ENCODE measurements at places on chromosomes 4 and X.

GRCh38 chr4:164251257-164251656 lies 502.7 kb upstream of the SMIM31 start:
- no peak for DNase-seq

- no peak for DNase-seq
These were observed 90.4 kb upstream of the VCX3B start for GRCh38 chrX:8374041-8374825.

DNA sequence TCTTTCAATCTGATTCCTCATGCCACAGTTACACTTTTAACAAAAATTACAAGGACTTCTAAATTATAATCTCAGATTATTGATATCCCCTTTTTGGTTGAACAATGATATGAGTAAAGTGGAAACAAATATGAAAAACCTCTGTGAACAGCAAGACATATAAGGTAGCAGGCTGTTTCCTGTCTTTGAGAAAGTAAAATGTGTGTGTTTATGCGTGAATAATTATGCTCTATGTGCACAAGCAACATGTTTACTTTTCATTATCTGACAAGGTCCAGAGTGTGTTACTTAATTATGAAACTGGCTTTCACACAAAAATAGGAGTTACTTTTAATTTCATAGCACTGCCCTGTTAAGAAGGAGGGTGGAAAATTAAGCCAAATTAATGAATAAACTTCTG lies 43.1 kb downstream of the DDIT4L start:
- DNase-seq = no peak

DNA sequence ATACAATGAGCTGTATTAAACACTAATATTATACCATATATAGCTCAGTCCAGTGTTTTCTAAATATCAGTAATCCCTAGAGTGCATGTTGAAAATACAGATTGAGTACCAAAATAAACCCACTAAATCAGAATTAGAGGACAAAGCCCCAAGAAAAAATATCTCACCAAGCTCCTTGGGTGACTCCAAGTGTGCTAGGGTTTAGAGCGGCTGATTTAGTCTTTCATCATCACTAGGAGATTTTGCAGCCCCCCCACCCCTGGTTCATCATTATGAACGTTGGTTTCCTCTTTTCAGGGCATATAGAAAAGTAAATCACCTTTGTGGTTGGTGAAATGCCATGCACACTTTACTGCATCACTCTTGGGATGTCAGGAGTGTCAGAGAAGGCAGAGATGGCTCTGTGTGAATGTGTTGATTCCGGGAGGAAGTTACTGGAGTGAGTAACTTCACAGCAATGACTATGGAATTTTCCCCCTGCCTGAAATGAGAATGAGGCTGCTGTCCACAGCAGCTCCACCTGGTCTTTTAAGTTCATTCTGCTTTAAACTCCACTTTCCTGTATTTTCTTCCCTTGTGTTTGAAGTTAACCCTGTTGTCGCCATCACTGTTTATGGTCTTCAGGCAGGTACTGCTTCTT lies 25.2 kb upstream of the ANAPC4 start:
- no peak for DNase-seq

DNA sequence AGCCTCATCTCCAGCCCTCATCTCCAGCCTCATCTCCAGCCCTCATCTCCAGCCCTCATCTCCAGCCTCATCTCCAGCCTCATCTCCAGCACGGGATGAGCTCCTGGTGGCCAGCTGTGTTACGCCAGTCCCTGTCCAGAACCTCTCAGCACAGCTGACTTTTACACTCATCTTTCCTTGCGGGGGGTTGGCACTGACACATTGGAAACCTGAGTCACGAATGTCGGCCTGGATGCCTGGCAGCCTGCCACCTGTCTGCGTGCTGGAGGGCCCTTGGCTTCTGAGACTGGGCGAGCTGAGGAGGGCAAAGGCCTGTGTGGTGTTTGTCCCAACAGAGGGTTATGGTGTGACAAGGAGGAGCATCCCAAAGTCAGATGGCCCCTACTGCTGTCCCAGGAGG lies 66.1 kb upstream of the HGFAC start:
- DNase-seq = no peak

DNA sequence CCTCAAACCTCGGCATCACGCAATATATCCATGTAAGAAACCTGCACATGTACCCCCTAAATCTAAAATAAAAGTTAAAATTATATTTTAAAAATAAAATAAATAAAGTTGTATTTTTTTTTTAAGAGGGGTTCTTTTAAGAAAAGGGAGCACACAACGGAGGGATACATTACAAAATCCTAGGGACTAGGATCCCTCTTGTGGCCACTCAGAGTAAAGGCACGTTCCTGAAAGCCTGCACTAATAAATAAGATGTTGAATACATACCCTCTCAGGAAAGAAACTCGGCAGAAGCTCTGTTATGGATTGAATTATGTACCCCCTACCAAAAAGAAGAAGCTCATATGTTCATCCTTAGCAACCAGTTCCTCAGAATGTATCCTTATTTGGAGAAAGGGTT lies 50.9 kb upstream of the PRDX4 start:
- peak; percentile 29 for DNase-seq

GRCh38 chr4:172983631-172984030 lies 185.0 kb upstream of the GALNT7 start:
- DNase-seq = no peak

DNA sequence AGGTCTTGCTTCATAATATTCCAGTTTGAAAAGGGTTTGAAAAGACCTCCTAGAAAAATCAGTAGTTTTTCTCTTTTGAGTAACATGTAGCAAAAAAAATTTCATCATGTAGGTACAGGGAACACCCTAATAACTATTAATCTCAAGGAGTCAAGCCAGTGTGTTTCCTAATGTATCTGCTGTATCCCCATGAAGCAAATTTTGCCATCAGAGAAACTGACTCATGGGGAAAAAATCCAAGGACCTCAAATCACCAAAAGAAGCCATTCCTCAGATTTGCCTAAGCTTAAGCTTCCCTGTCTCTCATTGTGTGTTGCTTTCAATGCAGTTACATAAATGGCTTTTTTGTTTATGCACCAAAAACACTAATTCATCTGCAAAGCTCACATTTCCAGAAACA lies 29.7 kb downstream of the F9 start:
- DNase-seq = no peak

DNA sequence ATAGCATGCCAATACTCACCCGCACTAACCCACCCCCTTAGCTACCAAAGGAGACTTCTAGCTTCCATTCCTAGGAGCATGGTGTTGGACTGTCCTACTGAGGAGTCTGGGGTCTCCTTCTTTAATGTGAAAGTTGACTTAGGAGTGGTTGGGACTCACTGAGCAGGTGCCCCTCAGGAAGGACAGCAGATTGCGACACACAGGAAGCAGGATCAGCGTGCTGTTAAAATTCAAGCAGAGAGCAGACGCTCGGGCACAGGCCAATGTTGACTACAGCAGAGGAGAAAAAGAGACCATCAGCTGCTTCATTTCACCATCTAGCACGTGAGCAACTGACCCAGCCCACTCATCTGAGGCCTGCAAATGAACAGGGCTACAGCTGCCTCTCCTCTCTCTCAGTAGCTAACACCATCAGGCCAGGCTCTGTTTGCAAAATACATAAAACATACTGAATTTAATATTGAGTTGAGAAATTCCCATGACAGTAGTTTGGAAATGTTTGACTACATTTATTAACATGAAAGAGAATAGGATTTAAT lies 10.8 kb downstream of the NOX1 start:
- DNase-seq = peak; percentile 26

GRCh38 chrX:42818151-42818921 lies 40.4 kb upstream of the PPP1R2C start:
- peak; percentile 1 for DNase-seq

DNA sequence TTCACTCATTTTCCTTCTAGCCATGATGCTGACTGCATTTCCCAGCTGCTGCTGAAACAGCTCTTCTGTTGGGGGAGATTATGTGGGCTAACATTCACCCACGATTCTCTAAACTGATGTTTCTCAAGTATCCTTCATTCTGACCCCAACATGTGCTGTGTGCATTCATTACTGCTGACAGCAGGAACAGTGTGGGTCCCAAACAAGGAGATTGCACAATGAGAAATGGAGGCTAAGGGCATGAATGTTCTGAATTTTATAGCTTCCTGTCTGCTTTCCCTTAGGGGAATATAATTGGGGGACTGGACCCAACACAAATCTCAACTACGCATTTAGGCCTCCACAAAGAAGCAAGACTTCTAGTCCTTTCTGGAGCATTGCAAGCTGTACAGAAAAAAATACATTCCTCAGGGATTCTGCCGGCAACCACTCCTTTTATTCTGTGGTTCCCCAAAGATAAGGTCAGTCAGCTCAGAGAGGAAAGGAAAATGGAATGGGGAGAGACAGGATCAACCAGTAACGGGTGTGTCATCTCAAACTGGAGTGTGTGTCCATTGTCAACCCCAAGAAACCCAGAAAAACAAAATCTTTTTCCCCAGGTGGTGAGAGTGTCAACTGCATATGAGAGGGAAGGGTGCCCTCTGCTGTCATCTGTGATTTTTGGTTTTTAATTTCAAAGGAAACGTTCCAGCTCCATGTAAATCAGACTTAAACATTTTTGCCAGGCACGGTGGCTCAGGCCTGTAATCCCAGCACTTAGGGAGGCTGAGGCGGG lies 81.5 kb upstream of the EGFL6 start:
- peak; percentile 78 for DNase-seq

GRCh38 chr4:54184581-54184980 lies 44.5 kb upstream of the PDGFRA start:
- no peak for DNase-seq

- no peak for DNase-seq
These were observed 13.2 kb downstream of the PTTG2 start for GRCh38 chr4:37973441-37973840.

DNA sequence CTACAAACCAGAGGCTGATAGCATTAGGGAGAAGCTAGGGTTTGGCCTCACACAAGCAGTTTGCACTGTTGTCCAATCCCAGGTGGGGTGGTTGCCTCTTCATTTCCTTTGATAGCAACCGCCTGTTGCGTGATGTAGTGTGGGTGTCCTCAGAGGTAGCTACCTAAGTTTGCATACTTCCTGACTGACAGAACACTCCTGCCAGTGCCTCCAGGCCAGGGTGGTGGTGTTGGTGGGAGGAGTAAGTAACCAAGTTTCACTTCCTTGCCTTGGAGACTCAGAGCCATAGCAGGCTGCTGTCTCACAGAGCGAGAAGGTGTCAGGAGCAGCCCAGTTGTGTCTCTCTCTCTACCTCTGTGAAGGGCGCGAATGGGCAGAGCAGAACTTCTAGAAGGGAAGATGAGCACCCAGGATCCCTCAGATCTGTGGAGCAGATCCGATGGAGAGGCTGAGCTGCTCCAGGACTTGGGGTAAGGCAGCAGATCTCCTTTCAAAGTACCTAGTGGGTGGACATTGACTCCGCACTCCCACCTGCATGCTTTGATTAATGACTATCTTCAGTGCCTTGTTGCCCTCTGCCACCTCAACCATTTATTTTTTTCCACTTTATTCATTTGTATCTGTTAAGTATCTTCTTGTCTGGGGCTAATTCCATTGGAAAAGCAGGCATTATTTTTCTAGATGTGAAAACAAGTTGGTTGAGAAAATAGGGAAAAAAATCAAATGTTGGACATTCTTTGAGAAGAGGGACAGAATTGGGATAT lies at the start of gene DAPP1:
Gene DAPP1 (plus strand): TSS at position 283 of the 764 bp plus-strand sequence. CDS start 87 bp downstream, at position 370.
- peak; percentile 85 for DNase-seq

GRCh38 chrX:15216280-15216679 lies 53.6 kb downstream of the ASB9 start:
- DNase-seq = no peak

- DNase-seq = no peak
These were observed 86.3 kb downstream of the FBXL5 start for GRCh38 chr4:15568821-15569220.

DNA sequence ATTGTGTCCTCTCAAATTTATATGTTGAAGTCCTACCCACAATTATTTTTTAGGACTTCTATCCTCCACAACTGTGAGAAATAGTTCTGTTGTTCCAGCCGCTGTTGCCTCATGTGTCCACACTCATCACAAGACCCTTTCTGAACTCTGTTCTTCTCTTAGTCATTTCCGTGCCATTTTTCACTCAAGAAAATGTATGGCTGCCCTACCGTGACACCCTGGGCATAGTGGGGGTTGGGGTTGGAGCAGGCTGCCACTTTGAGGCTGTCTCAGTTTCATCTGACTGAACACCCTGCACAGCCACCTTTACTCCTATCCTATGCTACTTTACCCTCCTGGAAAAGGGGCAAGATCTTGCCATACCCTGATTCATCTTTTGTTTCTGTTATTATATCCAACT lies 319.1 kb downstream of the TENM3 start:
- no peak for DNase-seq

GRCh38 chrX:19747652-19748610 lies 139.5 kb downstream of the SH3KBP1 start:
- DNase-seq = peak; percentile 91

GRCh38 chr4:92035666-92036065 lies 268.1 kb upstream of the GRID2 start:
- peak; percentile 20 for DNase-seq

DNA sequence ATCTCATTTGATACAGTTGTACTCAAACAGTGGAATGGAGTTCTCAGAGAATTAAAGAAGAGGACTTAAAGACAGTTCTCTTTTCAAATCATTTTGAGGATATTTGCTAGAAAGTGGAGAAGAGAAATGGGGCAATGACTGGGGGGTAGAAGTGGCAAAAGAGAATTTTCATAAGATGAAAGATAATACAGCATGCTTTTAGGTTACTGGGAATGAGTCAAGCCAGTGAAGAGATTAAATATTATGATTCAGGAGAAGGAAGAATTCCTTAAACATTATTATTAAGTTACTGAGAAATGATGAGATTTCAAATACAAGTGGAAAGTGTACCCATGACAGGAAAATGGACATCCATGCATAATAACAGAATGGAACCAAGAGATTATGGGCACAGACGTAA lies 219.0 kb upstream of the DKK2 start:
- no peak for DNase-seq

DNA sequence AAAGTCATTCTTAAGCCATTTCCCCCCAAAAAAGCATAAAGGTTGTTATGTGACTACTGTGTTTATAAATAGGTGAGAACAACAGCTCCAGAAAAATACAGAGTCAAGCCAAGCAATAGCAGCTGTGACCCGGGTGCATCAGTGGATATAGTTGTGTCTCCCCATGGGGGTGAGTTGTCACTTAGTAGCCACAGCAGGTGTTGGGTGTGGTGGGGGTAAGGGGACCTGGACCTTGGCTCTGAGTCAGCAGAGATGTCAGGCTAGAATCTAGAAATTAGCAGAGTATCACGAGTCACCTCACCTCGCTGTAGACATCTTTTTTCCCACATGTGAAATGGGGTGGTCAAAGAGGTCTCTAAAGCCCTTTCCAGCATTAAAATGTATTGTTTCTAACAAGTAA lies 42.4 kb downstream of the MOSPD2 start:
- no peak for DNase-seq

- no peak for DNase-seq
These were observed 56.7 kb upstream of the HGFAC start for GRCh38 chr4:3384771-3385710.

DNA sequence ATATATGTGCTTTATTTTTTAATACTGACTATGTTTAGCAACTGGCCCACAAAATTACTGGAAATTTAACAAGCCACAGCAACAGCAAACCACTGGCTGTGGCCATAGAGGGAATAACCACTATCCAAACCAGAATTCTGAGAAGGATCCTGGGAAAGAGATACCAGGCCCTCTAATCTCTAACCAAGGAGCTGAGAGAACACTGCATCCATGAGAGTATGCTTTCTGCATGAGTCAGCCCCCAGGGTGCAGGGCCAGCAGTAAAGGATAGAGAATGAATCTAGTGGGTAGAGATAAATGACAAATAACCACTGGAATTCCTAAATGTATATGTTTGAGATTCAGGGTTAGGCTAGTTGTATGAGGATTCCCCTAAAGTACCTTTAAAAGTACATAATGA lies 221.8 kb downstream of the KIT start:
- no peak for DNase-seq

- no peak for DNase-seq
These were observed 327.1 kb downstream of the STIM2 start for GRCh38 chr4:27187786-27188185.
